A549 treated with CpdA at 1 μM for 4 hours (cell line): ENCODE measurements at places on chromosomes 11 and 22. TPM values are rescaled to one million over a fixed set of nuclear protein-coding genes. Genes with fewer than 3 reads are reported as not detected.

HBE1 gene
- 0.09 to 0.78 TPM (median 0.23 TPM) in 4 of 5 replicates, not detected in the other for total RNA-seq

SYT12 gene
- 10.2 to 14.1 TPM (median 10.4 TPM) in 5 replicates for total RNA-seq

FAM180B gene
- 0.10 TPM in 1 of 5 replicates, not detected in the others for total RNA-seq

PACSIN2 gene
- 63.1 to 69.9 TPM (median 66.0 TPM) in 5 replicates for total RNA-seq

OR6Q1 gene
- total RNA-seq: not detected in 5 replicates

IGSF22 gene
- total RNA-seq: 0.02 TPM in 1 of 5 replicates, not detected in the others

MS4A6E gene
- not detected in 5 replicates for total RNA-seq

MMP11 gene
- 0.09 to 0.18 TPM (median 0.12 TPM) in 4 of 5 replicates, not detected in the other for total RNA-seq

TESMIN gene
- 4.2 to 6.8 TPM (median 5.3 TPM) in 5 replicates for total RNA-seq

MYOD1 gene
- not detected in 5 replicates for total RNA-seq

FANCF gene
- 6.4 to 8.5 TPM (median 7.8 TPM) in 5 replicates for total RNA-seq

ZBTB16 gene
- total RNA-seq: not detected in 5 replicates

TMPRSS6 gene
- total RNA-seq: 0.12 TPM in 1 of 5 replicates, not detected in the others

MAPK8IP1 gene
- 5.1 to 7.0 TPM (median 5.9 TPM) in 5 replicates for total RNA-seq

MYBPC3 gene
- total RNA-seq: 0.05 to 0.06 TPM (median 0.05 TPM) in 4 of 5 replicates, not detected in the other

PLEKHA7 gene
- 14.1 to 19.2 TPM (median 17.2 TPM) in 5 replicates for total RNA-seq
